ENCODE measurements at places on chromosomes 2 and 18. TPM values are rescaled to one million over a fixed set of nuclear protein-coding genes. Genes with fewer than 3 reads are reported as not detected.

DNA sequence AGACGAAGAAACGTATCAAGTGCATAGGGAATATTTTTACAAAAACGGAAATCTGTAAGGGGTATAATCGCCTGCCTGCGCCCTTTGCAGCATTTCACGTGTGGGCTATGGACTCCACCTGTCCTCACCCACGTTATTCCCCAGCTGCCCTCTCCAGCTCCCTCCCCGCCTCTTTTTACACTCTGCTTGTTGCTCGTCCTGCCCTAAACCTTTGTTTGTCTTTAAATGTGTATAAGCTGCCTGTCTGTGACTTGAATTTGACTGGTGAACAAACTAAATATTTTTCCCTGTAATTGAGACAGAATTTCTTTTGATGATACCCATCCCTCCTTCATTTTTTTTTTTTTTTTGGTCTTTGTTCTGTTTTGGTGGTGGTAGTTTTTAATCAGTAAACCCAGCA, 169.4 kb upstream of the SIX3 start:
- no peak overlapping the region for H3K27ac ChIP-seq
- peaks cover 32% of the 10 kb centered on the region for H3K27me3 ChIP-seq
- no peak overlapping the region for H3K4me3 ChIP-seq
- no peaks in the 10 kb centered on the region for H3K4me1 ChIP-seq

DNA sequence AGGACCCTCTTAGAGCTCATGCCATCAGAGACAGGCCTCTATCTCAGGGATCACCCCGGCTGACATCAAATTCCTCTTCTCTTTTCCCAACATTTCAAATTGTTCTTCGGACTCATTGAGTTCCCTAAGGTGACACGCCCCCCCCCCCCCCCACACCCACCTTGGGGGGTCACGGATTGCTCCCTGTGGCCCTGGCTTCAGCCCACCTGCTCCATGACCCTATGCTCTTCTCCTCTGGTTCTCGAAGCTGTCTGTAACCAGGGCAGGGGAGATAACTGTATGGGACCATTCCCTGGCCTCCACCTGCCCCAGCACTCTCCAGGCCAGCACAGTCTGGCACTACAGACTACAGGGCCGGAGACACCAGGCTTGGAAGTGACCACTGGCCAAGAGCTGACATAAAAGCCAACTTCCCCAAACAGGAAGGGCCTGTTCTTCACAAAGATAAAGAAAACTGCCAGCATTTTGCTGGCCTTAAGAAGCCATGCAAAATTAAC, 7.1 kb downstream of the MTERF4 start:
- H3K4me3 ChIP-seq: no peak overlapping the region
- H3K27ac ChIP-seq: no peak overlapping the region
- peaks cover 46% of the 10 kb centered on the region for H3K36me3 ChIP-seq
- H3K4me1 ChIP-seq: no peaks in the 10 kb centered on the region
- H3K27me3 ChIP-seq: no peaks in the 10 kb centered on the region
- no peak for DNase-seq

DNA sequence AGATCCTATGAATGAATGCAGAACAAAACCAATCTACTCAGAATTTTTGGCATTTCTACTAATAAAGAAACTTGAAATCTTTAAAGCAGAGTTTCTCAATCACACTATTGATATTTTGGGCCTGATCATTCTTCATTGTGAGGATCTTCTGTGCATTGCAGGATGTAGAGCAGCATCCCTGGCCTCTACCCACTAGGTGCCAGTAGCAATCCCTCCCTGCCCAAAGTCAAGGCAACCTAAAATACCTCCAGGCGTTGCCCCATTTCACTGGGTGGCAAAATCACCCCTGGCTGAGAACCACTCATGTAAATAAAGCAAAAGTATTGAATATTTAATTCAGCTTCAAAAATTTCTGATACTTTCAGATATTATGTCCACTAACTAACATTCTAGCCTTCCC, 213.0 kb downstream of the SP3 start:
- DNase-seq: no peak
- H3K36me3 ChIP-seq: no peaks in the 10 kb centered on the region
- peaks cover 10% of the 10 kb centered on the region for H3K27me3 ChIP-seq
- H3K27ac ChIP-seq: no peak overlapping the region
- H3K4me3 ChIP-seq: no peak overlapping the region

DNA sequence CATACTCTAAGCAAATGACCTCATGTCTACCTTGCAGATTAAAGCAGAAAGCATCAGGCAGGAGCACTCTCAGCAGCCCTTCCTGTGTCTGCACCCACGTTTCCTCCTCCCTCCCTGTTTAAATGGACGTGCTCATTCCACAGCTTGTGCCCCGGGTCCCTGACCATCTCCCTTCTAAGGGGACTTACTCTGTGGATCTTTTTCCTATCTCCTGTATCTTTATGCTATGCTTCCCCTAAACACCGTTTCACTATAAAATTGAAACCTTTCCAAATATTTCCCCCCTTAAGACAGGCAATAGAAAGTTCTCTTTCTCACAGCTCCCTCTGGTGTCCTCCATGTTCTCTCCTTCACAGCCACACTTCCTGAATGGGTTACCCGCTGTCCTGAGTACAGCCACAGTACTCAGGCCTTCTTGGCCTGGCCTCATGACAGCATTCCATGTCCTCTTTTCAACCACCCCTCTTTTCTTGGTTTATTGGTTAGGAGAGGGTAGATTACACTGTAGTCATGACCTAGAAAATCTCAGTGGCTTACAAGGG, 41.1 kb downstream of the TMEM185B start:
- peaks cover 2% of the 10 kb centered on the region for H3K4me1 ChIP-seq
- H3K4me3 ChIP-seq: no peak overlapping the region
- DNase-seq: no peak
- no peaks in the 10 kb centered on the region for H3K36me3 ChIP-seq

DNA sequence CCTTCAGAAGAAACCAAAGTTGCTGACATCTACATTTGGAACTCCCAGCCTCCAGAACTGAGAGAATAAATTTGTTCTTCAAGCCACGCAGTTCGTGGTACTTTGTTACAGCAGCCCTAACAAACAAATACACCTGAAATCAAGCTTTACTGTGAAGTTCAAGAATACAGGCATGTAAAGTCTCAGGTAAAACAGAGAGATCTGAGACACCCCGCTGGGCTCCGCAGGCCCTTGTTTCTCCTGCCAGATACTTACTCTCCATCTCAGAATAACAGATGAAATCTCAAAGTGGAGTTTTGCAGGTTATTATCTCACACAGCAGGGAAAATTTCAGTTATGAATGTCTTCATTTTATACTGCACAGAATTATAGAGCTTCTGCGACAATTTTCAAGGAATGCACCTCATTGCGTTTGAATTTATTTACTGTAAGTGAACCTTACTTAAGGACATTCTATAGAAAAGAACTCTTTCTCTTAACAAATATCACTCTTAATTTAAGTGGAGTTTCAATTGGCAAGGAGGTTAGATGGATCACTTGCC, 492.4 kb upstream of the LRATD1 start:
- no peaks in the 10 kb centered on the region for H3K27me3 ChIP-seq
- H3K36me3 ChIP-seq: no peaks in the 10 kb centered on the region
- no peaks in the 10 kb centered on the region for H3K4me1 ChIP-seq
- no peak for DNase-seq

- no peaks in the 10 kb centered on the region for H3K36me3 ChIP-seq
- peaks cover 28% of the 10 kb centered on the region for H3K27me3 ChIP-seq
- no peak overlapping the region for H3K4me3 ChIP-seq
- peak; percentile 49 for DNase-seq
Measured at GRCh38 chr2:240655931-240656886, 26.5 kb downstream of the AQP12B start.

GRCh38 chr18:58781627-58782194, 83.0 kb upstream of the ZNF532 start:
- no peaks in the 10 kb centered on the region for H3K36me3 ChIP-seq
- H3K27me3 ChIP-seq: no peaks in the 10 kb centered on the region
- peaks cover 11% of the 10 kb centered on the region for H3K4me1 ChIP-seq
- no peak overlapping the region for H3K4me3 ChIP-seq
- DNase-seq: peak; percentile 76
- no peak overlapping the region for H3K27ac ChIP-seq

GRCh38 chr2:147538088-147538487, 306.7 kb upstream of the ACVR2A start:
- H3K27ac ChIP-seq: no peak overlapping the region
- DNase-seq: peak; percentile 19
- no peaks in the 10 kb centered on the region for H3K4me1 ChIP-seq
- H3K4me3 ChIP-seq: no peak overlapping the region
- no peaks in the 10 kb centered on the region for H3K27me3 ChIP-seq

NXPH2 gene
- not detected for total RNA-seq

ELAC1 gene
- total RNA-seq: 6.4 TPM

ELOA2 gene
- total RNA-seq: not detected

NOSTRIN gene
- 0.18 TPM for total RNA-seq

ABCG8 gene
- not detected for total RNA-seq

SLC4A5 gene
- not detected for total RNA-seq

OSR1 gene
- total RNA-seq: 12.4 TPM
